HL-60 (cell line): ENCODE measurements at places on chromosomes 13 and 19.
A peak's percentile ranks its signal among the peaks of the same experiment; 100 is the strongest.

DNA sequence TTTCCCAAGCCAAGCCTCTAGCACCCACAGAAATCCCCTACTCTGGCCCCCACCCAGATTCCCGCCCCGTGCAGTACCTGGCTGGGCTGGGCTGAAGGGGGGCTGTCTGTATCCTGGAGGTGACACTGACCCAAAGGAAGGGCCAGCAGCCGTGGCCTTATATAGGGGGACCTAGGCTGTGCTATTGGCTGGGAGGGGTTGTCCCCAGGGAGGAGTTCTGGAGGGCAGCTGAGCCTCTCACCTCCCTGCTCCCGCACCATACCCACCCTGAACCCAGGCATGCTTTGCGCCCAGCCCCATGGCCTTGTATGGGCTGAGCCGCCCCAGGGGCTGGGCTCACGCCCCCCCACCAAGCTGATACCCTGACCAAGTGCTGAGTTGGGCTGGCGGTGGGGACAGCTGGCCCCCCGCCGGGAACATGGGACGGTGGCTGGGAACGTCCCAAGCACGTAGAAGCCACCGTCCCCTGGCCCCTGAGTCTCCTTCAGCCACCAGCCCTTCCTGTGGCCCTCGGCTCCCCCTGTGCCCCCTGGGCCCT is at the start of gene CKM:
Gene CKM (minus strand): TSS at position 132 of the 538 bp plus-strand sequence. CDS start 3,162 bp downstream, outside the sequence.
- DNase-seq = no peak

DNA sequence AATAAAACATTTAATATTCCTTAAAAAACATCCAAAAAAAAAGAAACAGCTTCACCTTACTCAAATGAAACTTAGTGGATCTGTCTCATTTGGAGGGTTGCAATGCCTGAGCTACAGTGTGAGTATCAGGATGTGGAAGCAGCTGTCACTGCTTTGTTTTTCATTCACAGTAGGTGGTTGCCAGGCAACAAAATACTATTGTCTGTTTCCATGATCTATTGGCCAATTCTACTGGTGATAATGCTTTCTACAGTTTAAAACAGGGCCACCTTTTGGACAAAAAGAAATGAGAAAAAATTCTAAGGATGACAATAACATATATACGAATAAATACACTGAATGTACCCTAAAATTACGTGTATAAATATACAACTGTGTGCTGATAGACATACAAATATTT is 3.0 kb downstream of the ENOX1 start:
- peak; percentile 23 for DNase-seq

- DNase-seq = no peak
Measured at GRCh38 chr13:25977216-25977615, 74.6 kb downstream of the SHISA2 start.

GRCh38 chr13:102172406-102172805 is 229.4 kb downstream of the FGF14 start:
- DNase-seq = no peak

- DNase-seq = no peak
Measured at GRCh38 chr19:51551673-51552432, 19.2 kb upstream of the ZNF175 start.

GRCh38 chr13:113923376-113924063 is 50.4 kb downstream of the C13orf46 start:
- DNase-seq = no peak

GRCh38 chr13:93984876-93985275 is 494.6 kb downstream of the DCT start:
- DNase-seq = no peak

DNA sequence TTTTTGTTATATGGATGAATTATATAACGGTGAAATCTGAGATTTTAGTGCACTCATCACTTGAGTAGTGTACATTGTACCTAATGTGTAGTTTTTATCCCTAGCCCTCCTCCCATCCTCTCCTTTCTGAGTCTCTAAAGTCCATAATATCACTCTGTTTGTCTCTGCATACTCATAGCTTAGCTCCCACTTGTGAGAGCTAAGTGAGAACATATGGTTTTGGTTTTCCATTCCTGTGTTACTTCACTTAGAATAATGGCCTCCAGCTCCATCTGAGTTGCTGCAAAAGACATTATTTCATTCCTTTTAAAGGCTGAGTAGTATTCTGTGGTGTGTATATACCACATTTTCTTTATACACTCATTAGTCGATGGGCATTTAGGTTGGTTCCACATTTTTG is 94.0 kb downstream of the SLC10A2 start:
- no peak for DNase-seq

- peak; percentile 34 for DNase-seq
Measured at GRCh38 chr19:4914736-4915501, 5.6 kb downstream of the UHRF1 start.

DNA sequence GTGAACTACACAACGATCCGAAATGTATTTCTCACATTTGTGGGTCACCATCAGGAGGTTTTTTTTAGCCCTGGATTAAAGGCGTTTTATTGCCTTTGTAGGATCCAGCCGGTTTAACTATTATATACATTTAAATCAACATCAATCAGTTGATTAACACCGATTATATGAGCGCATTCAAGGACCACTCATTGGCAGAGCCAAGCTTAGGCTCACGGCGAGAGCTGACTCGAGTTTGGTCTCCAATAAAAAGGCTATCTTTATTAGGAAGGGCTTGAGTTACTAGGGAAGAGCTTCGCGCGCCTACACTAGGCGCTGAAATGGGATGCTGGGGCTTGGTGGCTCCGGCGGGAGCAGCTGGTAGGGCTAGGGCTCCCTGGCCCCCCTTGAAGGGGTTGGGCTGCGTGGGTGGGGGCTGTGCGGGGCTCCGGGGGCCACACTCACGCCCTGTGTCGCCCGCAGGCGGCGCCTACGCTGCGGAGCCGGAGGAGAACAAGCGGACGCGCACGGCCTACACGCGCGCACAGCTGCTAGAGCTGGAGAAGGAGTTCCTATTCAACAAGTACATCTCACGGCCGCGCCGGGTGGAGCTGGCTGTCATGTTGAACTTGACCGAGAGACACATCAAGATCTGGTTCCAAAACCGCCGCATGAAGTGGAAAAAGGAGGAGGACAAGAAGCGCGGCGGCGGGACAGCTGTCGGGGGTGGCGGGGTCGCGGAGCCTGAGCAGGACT is 4.2 kb downstream of the PDX1 start:
- DNase-seq = no peak

GRCh38 chr19:46218160-46218559 is 11.4 kb upstream of the IGFL1 start:
- DNase-seq = no peak

GRCh38 chr19:44367024-44367423 is 10.5 kb upstream of the ZNF112 start:
- DNase-seq = no peak

DNA sequence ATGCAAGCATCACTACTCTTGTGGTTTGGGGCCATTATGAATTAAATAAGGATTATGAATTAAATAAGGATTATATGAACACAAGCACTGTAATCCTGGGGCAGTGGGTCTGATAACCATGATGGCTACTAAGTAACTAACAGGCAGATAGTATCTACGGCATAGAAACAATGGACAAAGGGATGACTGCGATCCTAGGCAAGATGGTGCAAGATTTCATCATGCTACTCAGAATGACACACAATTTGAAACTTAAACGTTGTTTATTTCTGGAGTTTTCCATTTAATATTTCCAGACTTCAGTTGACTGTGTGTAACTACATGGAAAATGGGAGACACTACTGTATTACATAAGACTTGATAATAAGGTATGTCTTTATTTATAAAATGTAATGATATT is 15.1 kb downstream of the KCNRG start:
- no peak for DNase-seq

- no peak for DNase-seq
Measured at GRCh38 chr13:101755228-101755887, 302.9 kb downstream of the ITGBL1 start.

DNA sequence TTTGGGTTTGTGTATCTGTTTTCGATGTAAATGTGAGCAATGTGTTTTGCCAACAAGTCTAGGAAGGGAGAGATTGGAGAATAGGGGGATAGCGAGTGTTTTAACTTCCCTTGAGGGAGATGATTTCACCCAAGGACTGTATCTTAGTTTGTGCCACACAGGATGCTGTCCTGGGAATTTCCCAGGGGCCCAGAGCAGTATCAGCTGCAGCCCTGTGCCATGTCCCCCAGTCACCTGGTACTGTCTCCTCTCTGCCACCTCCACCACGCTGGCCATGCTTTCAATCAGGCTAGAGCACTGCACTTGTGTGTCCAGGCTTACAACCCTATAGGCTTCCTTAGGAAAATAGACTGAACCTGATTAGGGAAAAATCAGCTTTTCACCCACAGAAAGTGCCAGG is 40.1 kb upstream of the CLDN10 start:
- no peak for DNase-seq

- no peak for DNase-seq
Measured at GRCh38 chr19:30023330-30023729, 81.3 kb downstream of the URI1 start.

DNA sequence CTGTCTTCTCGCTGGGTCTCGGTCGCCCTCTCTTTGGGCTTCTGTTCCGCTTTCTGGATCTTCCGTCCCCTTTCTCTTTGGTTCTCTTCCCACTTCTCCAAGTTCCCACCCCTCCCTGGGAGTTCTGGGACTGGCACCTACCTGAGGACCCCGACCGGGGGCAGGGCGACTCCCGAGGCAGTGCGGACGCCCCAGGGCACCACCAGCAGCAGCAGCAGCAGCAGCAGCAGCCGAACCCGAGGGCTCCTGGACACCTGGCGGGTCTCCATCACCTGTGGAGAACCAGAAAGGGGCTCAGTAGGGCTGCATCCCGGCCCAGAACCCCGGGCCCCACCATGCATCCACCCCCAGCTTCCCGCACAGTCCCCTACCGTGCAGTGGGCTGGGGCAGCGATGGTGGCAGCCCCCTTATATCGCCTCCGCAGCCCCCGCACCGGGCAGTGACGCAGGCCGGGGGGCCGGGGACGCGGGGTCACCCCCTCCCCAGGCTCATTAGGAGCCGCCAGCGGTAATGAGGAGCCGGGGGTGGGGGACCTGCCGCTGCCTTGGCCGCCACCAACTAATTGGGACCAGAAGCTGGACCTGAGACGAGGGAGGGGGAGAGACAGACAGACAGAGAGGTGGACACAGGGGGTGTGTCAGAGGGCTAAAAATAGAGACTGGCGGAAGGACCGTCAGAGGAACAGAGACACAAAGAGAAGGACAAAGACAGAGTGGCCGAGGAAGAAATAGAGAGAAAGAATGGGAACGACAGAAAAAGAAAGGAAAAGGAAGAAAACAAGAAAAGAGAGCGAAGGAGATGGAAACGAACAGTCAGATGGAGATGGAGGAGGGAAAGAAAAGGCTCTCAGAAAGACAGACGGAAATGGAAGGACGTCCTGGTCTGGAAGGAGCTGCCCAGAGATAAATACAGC is at the start of gene PTH2:
Gene PTH2 (minus strand): TSS at position 371 of the 914 bp plus-strand sequence. CDS start 102 bp downstream, at position 269.
- no peak for DNase-seq

DNA sequence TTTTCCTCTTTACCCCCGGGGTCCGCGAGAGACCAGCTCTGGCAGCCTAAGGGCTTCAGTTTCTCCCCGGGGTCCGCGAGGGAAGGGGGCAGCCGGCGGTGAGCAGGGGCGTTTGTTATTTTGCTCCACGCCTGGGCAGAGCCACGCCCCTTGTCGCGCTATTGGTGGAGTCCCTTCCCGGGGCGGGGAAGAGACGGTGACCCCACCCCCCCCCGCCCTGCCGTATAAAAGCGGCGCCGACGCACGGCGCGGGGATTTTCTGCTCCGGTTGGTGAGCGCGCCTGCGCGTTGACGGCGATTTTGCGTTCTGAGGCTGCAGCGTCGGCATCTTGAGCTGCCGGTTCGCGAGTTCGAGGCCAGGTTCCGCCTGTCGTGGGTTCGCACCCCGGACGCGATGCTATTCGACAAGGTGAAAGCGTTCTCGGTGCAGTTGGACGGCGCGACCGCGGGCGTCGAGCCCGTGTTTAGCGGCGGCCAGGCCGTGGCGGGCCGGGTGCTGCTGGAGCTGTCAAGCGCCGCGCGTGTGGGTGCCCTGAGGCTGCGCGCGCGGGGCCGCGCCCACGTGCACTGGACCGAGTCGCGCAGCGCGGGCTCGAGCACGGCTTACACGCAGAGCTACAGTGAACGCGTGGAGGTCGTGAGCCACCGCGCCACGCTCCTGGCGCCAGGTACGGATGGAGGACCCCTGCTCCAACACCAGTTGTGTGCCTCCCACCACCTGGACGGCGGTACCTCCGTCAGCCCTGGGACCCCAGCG is at the start of gene ARRDC2:
Gene ARRDC2 (plus strand): TSS at position 254 of the 757 bp plus-strand sequence. CDS start 141 bp downstream, at position 395.
- DNase-seq = peak; percentile 55

- no peak for DNase-seq
Measured at GRCh38 chr13:111632906-111633305, 312.5 kb downstream of the TEX29 start.

- no peak for DNase-seq
Measured at GRCh38 chr13:42422681-42423080, 150.7 kb downstream of the AKAP11 start.

DNA sequence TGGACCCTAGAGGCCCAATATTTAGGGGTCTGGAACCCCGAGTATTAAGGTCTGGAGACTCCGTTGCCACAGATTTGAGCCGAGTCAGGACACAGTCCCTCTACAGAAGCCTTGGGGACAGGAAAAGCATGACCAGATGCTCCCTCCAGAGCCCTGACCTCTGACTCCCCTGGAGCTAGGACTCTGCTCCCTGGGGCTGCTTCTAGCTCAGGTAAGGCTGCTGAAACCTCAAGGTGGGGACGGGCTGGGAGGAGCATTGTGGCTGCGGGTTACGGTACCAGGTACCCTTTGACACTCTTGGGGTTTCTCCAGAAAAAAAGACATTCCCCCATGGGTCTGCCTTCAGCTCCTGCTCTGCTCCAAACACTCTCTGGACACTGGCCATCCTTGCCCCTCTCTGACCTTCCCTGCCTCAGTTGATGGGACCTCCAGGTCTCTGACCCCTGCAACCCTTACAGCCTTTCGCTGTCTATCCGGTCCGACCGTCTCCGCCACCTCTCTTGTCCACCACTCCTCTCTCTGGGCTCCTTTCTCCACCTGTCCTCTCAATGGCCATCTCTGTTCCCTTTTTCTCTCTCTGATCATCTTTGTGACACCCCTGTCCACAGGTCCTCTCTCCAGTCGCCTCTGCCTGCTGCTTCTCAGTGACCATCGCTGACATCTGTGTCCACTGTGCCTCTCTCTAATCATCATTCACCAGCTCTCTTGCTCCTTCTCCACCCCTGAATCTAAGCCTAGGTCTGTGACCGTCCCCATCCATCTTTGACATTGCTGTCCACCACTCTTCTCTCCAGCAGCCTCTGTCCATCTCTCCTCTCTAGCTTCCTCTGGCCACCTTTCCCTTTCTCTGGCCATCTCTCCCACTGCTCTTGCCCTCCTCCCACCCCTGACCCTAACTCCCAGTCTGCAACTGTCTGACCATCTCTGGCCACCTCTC is 1.4 kb downstream of the LRFN3 start:
- no peak for DNase-seq

GRCh38 chr13:43347877-43348276 is 324.5 kb downstream of the DNAJC15 start:
- DNase-seq = no peak

GRCh38 chr13:23432626-23433025 is 876 bp downstream of the SACS start:
- DNase-seq = no peak

GRCh38 chr13:48160606-48161278 is 65.8 kb upstream of the MED4 start:
- no peak for DNase-seq
